ENCODE measurements at places on chromosomes 4 and X.

GRCh38 chrX:73863268-73863667, 300.3 kb downstream of the CHIC1 start:
- DNase-seq = no peak

DNA sequence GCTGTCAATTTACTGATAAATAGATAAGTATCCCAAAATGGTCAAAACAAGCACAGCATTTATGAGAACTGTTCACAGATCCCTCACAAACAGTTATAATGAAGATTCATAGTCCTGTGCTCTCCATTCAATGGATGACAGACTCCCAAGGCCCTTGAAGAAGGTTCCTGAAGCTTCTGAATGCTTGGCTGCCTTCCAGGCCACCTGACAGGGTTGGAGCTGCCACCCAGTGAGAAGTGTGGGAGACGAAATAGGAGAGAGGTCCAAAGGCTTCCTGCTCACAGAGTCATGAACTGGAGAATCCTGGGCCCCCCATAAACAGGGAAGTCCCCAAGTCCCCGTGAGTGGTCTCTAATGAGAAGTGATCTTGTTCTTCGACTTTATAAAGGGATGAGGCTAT, 26.0 kb upstream of the ANXA3 start:
- DNase-seq = no peak

- DNase-seq = peak; percentile 63
These were observed 55.0 kb upstream of the PRDM5 start for GRCh38 chr4:120977435-120977997.

DNA sequence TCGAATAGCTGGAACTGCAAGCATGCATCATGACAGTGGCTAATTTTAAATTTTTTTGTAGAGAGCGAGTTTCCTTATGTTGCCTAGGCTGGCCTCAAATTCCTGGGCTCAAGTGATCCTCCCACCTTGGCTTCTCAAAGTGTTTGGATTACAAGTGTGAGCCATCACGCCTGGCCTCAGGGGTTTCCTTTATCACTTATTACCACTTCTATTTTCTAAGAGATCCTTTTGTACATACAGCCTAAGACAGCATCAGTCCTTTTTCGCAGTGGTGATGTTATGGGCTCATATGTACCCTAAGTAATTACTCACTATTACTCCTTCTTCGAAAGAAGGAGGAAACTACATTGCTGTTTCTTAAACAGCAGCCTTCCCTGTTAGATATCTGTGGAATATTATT, 54.1 kb upstream of the CDKN2AIP start:
- DNase-seq = no peak
